ENCODE measurements at places on chromosomes 16 and 17.
A peak's percentile ranks its signal among the peaks of the same experiment; 100 is the strongest.

- DNase-seq: no peak
Observed at GRCh38 chr17:59810894-59811153, 81.9 kb downstream of the TUBD1 start.

DNA sequence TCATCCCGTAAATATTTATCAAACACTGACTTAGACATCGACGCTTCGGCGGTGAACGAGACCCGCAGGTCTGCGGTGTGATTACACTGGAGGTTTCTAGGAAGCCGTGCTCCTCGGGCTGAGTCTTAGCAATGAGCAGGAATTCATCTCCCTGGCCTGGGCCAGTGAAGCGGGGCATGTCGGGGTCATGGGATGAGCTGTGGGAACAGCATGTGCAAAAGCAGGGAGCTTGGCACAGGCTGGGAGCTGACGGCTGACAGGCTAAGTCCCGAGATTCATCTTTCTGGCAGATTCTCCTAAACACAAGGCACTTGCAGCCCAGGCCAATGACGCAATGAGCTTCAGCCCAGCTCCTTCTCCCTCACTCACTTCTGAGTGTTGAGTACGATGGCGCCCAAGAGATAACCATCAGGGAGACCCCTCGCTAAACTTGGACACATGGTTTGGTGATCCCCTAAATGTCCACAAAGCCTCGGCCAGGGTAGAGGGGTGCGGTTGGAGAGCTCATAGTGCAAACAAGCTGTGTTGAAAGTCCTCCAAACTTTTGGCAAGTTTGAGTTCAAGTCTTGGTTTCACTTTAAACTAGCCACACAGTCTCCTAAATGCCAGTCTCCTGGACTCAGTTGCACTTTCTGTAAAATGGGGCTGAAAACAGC is 12.8 kb downstream of the CRISPLD2 start:
- no peak for DNase-seq

GRCh38 chr17:65231662-65232335 is 94.6 kb downstream of the RGS9 start:
- DNase-seq: peak; percentile 20

DNA sequence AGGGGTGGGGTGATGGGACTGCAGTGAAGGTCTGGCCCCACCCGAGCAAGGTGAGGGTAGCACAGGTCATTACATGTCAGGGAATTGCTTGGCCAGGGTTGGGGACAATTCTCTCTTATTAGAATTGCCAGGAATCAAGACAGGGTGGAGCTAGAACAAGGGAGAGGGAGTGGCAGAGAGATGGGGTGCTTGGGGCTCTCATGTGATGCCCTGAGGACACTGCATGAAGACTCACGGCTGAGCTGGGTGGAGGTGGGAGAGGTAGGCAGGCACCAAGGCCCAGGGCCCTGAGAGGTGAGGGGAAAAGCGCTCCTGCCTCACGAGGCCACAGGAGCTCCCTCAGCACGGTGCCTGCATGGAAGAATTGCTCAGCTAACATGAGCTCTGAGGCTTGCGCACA is 3.6 kb downstream of the DPEP1 start:
- no peak for DNase-seq

DNA sequence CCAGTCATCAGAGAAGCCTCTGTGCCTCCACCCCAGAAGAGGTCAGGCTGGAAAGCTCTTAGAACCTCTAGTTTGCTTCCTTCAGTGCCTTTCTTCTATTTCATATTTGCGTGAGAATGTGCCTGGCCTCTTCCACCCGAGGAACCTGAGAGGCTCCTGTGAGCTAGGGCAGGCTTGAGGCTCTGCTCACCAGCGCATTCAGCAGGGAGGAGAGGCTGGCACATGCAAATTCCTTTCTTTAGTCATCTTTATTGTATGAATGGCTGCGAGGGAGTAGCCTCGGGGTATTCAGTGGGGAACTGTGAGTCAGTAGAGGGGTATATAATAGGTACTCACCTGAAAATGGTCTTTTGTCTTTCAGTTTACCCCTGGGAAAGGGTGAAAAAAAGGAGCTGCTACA is 268.3 kb downstream of the ABCC12 start:
- no peak for DNase-seq

DNA sequence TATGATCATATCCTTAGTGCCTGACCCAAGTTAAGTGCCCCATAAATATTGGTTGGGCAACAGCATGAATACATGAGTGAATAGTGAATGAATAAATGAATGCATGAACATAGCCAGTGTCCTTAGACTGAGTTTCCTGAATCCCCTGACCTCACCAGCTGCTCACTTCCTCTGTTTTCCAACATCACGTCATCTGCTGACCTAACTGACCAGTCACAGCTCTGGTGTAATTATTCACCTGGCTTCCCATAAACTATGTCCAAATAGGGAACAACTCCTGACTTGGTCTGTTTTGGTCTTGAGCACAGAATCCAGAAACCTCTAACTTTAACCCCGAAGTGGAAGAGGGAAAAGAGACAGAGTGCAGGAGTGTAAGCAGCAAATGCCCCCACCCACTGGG is 83.4 kb downstream of the ASIC2 start:
- no peak for DNase-seq

DNA sequence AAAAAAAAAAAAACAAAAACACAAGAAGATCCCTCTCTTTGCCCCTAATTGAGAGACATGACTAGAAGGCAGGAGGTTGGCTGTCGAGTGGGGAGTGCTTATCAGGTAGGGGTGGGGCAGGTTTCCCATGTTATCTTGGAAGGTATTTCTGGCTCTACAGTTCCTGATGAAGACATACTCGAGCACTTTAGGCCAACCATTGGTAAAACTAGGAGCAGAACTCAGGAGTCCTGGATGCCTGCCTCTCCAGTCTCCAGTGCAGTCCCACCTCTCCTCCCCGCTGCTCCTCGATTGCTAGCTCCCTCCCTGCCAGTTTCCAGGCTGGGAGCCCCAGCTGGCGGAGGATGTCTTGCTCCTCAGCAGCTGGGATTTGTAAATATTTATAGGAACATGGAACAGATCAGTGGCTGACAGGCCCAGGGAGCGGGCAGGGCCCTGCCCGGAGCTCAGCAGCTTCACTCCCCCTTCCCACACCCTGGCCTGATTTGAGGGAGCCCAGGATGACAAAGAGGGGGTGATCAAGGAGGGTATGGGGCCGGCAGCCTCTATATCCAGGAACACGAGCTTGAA is 11.4 kb upstream of the C1QL1 start:
- DNase-seq: no peak

DNA sequence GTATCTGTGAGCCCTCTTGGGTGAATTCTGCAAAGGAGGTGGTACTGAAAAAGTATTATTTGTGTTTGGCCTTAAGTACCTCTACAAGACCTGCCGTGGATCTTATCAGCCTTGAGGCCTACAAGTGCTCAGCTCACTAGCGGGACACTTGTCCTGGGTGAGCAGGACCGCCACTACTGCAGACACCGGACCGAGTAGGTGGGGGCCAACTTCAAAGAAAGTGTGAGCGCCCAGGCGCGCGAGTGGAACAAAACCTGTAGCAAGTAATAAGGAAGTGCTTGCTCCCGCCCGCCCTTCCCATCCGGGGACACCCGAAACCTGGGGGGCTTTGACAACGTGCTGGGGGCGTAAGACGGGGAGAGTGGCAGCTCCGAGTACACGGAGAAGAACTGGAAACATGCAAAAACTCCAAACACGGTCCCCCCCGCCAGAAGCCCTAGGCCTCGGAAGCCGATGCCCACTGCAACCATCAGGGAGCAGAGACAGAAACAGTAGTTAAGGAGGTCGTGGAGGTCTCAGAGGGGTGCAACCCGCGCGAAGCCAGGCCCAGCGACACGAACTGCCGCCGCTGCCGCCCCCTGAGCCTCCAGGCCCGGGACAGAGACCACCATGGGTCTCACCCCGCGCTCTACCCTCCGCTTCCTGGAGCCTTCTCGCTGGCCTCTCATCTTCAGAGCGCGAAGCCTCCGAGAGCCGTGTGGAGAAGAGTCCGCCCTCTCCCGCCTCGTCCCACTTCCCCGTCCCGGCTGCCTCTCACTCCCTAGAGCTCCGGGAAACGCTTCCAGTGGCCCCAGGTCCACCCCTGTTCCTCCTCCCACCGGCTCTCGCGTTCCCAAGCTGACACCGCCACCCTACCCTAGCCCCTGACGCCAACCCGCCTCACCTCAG is 537 bp downstream of the CNOT1 start:
- peak; percentile 23 for DNase-seq

DNA sequence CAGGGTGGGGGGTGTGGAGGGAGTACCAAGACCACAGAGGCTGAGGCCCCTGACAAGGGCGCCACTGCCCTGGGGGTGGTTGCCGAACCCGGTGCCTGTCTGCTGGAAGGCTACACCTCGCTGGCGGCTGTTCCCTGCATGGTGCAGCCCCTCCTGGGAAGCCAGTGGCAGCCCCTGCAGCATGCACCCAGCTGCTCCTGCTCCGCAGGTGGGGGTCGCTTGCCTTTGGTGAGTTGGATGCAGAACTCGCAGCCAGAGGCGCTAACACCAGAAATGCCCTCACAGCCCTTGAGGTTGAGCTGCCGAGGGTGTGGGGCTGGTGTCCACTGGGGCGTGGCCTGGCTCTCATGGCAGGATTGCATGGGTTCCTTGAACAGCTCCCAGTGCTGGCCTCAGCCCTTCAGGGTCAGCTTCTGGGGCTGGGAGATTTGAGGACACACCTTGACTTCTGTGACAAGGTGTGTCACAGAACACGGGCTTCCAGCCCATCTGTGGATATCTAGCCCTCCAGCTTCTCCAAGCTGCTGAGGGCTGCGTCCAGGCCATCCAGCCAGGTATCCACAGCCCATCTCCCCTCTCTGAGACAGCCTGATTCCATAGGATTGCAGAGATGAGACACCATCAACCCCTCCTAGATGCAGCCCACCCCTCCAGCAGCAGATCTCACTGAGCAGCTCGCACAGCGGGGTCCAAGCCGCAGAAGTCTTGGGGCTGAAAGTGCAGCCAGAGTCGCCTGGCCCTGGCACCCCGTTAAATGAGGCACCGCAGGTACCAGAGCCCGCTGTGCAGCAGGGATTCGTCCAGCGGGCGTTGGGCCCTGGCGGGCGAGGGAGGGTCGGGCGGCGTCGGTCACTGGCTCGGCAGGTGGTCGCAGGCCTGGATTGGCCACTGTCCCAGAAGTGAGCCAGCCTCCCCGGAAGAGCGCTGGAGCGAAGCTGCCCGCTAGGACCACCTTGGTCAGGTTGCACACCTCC is 586.3 kb downstream of the KCNJ18 start:
- no peak for DNase-seq

DNA sequence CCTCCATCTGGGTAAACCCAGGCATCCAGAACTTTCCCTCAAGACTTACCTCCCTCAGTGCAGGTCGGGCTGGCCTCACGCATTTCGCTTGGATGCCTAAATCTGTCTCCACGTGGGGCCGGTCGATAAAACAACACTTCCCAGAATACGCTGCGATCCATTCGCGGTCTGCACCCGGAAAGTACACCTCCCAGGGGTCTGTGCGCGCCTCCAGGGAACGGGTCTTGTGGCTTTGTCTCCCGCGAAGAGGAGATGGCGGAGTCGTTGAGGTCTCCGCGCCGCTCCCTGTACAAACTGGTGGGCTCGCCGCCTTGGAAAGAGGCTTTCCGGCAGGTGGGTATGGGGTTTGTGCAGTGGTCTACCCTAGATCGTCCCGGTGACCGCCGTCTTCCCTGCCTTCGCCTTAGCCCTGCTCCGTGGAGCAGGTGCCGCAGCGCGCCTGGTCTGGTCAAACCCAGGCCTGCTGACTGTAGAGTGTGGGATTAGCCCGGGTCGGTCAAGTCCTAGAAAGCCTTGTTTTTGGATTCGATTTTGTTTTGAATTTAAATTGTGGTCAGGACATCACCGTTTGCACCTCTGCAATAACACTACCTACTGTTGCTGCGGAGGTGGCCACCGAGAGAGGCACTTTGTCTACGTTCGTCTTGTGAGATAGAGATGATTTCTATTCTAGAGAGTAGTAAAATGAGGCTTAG is at the start of gene RPAIN:
Gene RPAIN, plus strand, starts transcription at position 224 of the 695 bp plus-strand sequence. Its CDS starts 29 bp downstream, at position 253.
- peak; percentile 82 for DNase-seq

GRCh38 chr17:64229815-64230728 is 33.0 kb downstream of the TEX2 start:
- DNase-seq: no peak

GRCh38 chr17:69506489-69506888 is 92.0 kb downstream of the MAP2K6 start:
- no peak for DNase-seq

GRCh38 chr17:67785504-67785903 is 39.8 kb upstream of the BPTF start:
- DNase-seq: no peak

GRCh38 chr17:32833076-32833475 is 43.8 kb downstream of the MYO1D start:
- DNase-seq: no peak

DNA sequence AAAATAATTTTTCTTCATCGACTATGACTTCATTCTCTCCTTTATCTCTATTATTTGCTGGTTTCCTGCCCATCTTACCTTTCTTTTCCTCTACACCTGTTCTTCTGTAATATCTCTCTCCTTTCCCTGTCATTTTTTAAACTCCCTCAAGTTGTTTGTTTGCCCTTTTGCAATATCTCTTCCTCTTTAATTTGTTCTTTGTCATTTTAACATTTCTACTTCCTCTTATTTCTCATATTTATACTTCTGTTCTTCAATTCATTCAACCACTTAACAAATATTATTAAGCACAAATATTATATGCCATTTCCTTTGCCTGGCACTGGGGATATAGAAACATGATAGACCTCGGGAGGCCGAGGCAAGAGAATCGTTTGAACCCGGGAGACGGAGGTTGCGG is 22.6 kb downstream of the MAP3K3 start:
- no peak for DNase-seq

DNA sequence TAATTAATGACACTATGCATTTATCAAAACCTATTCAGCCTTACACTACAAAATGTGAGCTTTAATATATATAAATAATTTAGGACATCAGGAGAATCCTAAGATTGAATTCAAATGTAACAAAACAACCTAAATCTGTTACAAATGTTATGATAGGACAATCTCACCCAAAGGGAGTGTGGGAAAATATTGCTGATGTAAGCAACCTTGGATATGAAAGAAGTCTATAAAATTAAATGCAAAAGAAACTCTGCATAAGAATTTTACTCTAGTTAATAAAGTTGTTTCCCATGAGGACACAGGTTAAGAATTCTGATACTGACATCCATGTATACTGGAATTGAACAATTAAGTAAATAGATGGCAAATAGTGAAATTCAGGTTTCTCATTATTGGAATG is 424.5 kb upstream of the MON1B start:
- DNase-seq: no peak

- DNase-seq: no peak
Observed at GRCh38 chr17:14225254-14225980, 11.2 kb downstream of the CDRT15 start.

DNA sequence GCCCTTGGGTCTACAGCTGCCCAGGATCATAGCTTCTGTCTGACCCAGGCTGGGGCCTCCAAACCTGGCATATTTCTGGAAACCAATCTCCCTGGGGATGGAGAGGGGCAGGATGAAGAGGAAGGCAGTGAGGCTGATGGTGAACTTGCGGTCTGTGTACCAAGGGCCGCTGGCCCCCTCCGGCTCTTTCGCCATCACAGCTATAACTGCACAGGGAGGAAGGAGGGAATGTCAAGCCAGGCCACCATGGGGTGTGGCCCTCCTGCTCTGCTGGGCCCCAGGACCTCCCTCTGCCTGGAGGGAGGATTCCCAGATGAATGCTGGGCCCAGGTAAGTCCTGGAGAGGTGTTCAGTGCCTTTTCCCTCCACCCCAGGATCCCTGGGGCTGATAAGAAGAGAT is 6.3 kb downstream of the SLC38A7 start:
- no peak for DNase-seq
